ENCODE measurements at places on chromosomes 1 and 21.

DNA sequence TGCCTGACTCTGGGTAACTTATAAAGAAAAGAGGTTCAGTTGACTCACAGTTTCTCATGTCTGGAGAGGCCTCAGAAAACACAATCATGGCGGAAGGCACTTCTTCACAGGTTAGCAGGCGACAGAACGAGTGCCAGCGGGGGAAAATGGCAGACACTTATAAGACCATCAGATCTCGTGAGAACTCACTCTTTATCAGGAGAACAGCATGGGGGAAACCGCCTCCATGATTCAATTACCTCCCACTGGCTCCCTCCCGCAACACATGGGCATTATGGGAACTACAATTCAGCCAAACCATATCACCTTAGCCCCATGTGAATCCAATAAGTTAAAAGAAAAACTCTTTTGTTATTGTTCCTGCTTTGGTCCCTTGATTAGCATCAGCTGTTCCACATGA lies 725.2 kb downstream of the LRRIQ3 start:
- no peak for DNase-seq

GRCh38 chr1:26538480-26539412 lies 9.2 kb downstream of the RPS6KA1 start:
- no peak for DNase-seq

- DNase-seq, result no peak
These were observed 731 bp upstream of the ZNF683 start for GRCh38 chr1:26373281-26373680.

DNA sequence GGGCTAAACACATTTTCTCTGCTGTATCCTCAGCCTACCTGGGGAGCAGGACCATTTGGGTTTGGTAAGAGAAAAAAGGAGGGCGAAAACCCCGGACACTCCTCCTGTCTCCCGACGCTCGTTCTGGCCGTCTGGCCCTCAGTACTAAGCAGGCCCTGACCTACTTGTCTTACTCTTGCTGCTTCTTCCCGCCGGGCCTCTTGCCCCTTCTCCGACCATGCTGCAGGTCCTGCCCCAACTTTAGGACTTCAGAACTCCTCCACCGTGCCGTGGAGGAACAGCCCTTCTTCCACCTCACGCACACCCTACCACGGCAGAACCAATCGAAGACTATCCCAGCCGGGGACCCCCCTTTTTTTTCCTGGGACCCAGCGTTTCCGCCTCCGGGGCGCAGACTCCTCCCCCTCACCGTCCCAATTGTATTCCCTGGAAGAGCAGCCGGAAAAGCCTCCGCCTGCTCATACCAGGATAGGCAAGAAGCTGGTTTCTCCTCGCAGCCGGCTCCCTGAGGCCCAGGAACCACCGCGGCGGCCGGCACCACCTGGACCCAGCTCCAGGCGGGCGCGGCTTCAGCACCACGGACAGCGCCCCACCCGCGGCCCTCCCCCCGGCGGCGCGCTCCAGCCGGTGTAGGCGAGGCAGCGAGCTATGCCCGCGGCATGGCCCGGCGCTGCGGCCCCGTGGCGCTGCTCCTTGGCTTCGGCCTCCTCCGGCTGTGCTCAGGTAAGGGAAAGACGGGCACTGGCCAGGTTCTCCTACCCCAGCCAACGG lies at the start of gene CHRNB2:
TSS of gene CHRNB2 (plus strand) at position 393 of the 771 bp plus-strand sequence. CDS start at position 660, 267 bp downstream.
- DNase-seq, result no peak

GRCh38 chr21:46096596-46097335 lies 1.1 kb upstream of the COL6A2 start:
- no peak for DNase-seq

- no peak for DNase-seq
These were observed 32.9 kb upstream of the TMEM61 start for GRCh38 chr1:54947540-54947939.

DNA sequence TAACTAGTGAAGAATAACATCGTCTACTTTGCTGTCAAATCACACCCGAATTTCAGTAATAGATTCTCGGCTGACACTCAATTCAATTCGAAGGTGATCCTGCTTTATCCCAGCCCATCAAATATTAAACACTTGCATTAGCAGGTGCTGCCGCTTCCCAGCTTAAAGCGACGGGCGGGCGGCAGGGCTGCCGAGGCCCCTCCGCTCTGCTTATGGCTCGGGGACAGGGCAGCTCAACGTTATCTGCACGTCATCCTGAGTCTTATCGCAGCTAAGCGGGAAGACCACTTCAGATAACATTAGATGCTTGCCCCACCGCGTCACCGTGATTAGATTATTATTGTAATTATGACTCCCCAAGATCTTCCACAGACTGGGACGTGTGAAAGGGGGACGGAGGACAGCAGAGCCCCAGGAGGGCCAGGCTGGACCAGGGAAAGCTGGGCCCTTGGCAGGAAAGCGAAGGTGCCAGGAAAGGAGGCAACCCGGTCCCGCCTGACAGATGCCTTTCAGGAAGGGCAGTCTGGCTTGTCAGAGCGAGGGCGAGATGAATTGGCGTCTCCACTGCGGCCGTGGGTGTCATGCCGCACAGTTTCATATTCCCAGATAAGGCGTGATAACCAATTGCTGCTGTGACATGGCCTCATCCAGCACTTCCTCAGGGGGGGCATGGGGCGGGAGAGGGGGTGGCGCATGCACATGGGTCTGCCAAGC lies 37.0 kb downstream of the DMAP1 start:
- DNase-seq, result no peak

- no peak for DNase-seq
These were observed 12.8 kb downstream of the ZFP69B start for GRCh38 chr1:40462956-40463590.

GRCh38 chr1:64543831-64544230 lies 73.9 kb downstream of the CACHD1 start:
- DNase-seq, result no peak

DNA sequence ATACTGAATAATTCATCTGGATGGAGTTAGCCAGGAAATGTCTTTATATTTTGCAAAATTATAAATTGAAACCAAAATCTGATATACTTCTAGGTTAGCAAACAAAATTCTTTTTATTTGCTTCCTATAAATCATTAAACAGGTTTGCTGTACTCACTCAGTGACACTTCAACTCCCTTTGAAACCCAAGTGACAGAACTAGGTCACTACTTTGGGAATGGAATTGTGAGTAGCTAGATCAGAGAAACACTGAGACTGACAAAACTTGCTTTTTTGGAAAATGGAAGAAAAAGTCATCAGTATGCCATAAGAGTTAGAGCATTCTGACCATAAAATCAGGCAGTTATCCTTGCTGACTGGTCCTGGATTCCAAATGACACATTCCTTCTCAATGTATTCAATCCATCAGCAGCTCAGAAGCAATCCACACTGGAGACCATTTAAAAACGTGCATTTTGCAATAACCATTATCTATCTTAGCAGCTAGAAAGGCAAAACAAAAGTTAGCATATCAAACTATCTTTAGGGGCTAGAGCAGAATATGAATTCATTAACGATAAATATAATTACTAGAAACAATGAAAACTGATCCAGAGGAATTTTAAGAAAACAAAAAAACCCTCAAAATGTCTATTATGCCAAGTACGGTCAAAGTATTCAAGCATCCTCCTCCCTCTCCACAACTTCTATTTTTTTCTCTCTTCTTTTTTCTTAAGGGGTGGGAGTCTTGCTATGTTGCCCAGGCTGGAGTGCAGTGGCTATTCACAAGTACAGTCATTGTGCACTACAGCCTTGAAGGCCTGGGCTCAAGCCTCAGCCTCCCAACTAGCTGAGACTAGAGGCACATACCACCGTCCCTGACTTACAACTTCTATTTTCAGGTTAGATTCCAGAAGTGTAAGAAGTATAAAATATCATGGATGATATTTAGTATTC lies 60.1 kb downstream of the HNRNPR start:
- no peak for DNase-seq

DNA sequence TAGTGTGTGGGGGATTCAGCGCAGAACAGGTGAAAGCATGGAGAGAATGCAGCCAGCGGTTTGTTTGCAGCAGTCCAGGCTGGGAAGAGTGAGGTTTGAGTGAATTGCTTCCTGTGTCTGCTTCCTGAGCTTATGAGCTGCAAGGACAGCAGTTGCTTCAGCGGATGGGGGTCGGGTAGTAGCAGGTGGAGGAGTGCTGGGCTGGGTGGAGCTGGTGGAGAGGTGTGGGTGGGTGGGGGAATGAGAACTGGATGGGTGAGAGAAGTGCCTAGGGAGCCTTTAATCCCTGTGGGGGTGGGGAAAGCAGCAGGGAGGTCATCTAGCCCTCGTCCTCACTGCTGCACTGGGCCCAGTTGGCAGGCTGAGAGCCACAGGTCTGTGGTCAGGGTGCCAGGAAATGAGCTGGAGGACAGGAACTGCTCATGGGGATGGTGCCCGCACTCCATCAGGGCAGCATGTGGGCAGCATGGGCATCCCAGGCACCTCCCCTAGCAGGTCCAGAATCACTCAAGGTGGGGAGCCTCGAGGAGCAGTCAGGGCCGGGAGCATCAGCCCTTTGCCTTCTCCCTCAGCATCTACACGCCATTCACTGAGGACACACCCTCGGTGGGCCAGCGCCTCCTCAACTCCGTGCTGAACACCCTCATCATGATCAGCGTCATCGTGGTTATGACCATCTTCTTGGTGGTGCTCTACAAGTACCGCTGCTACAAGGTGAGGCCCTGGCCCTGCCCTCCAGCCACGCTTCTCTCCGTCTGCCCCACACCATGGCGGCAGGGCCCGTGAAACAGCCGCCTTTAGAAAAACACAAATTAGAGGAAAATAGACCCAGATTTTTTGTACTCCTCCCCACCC lies 14.8 kb downstream of the PSEN2 start:
- DNase-seq, result no peak

DNA sequence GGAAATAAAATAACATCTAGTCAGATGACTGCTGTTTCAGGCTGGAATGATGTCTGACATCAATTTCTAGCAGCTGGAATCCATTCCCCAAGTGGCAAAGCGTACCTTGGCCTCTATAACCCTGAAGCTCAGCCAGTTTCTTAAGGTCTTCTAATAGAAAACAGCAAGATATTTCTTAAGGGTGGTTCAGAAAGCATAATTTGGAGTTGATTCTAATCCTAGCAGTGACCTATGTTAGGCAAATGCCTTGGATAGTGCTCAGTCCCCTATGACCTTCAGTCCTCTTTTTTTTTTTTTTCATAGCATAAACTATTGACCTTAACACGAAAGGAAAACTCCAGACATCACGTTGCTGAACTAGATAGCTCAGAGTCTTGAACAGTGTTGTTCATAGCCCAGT lies 56.5 kb downstream of the LAMC2 start:
- no peak for DNase-seq

DNA sequence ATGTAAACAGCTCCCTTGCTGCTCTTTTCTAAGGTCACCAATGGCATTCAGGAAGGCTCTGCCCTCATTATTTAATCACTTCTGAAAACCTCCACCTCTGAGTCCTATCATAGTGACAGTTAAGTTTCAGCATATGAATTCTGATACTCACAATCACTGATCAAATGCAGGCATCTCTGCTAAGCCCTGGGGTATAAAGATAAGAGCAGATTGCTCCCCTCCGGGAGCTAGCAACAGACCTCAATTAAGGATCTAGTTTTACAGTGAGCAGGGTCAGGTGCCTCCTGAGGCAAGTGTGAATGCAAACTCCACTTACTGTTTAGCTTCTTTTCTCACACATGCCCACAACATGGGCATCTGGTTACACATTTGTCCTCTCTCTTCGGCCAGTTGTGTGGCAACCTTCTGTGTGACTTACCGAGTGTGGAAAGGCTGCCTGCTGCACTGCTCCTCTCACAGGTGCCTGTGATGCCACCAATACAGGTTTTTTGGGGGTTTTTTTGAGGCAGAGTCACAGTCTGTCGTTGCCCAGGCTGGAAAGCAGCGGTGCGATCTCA lies 15.0 kb downstream of the IL10RB start:
- DNase-seq, result no peak

GRCh38 chr1:4485878-4486277 lies 168.5 kb upstream of the AJAP1 start:
- DNase-seq, result no peak

DNA sequence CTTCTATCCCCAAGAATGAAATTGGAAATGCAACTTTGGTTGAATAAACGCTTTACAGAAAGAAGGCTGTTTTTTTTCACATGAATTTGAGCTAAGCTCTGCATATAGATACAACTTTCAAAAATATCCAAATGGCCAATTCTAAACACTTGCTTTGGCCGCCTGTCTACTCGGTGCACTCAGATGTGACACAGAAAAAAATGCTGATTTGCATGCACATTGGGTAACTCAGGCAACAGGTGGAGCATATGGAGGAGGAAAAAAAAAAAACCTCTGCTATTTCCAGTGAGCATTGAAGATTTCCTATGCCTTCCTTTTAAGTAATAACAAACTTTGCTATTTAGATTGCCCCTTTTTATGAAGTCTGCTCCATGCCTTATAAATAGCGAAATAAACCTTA lies 262.5 kb downstream of the GRIK1 start:
- DNase-seq, result no peak

- DNase-seq, result no peak
These were observed 206.4 kb downstream of the RHOU start for GRCh38 chr1:228941666-228942065.

- DNase-seq, result no peak
These were observed 169.1 kb upstream of the EDN2 start for GRCh38 chr1:41653574-41653973.

DNA sequence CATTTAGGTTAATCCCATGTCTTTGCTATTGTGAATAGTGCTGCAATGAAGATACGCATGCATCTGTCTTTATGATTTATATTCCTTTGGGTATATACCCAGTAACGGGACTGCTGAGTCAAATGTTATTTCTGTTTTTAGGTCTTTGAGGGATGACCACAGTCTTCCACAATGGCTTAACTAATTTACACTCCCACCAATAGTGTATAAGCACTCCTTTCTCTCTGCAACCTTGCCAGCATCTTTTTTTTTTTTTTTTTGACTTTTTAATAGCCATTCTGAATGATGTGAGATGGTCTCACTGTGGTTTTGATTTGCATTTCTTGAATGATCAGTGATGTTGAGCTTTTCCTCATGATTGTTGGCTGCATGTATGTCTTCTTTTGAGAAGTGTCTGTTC lies 33.5 kb downstream of the ASH1L start:
- no peak for DNase-seq

DNA sequence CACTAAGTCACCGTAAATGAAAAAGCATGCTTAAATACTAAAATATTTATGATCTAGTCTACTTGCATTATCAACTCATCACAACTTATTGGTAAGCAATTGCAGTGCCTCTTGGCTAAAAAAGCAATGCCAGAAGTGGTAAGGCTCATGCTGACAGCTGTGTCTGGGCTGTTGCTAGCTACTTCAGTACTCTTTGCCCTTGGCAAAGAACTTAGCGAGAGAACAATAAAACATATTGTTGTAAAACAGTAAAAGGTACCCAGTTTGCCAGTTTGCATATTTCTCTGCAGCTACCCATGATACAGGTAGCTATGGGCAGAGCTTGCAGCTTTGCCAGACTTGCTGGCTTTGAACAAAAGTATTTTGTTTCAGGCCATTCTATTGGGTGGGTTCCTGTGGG lies 73.1 kb downstream of the ATP6V1G3 start:
- no peak for DNase-seq

- no peak for DNase-seq
These were observed 326.3 kb downstream of the TBX15 start for GRCh38 chr1:118661769-118662320.

GRCh38 chr1:66083003-66083402 lies 290.3 kb downstream of the PDE4B start:
- DNase-seq, result no peak

- no peak for DNase-seq
These were observed 1.9 kb downstream of the ZYG11B start for GRCh38 chr1:52727956-52728656.

Data from cortex of kidney (tissue), 1 donor.